ENCODE measurements at places on chromosomes 6 and 20. TPM values are rescaled to one million over a fixed set of nuclear protein-coding genes. Genes with fewer than 3 reads are reported as not detected.

Gene ZNF343
- total RNA-seq, result 10.4 TPM

Gene WFDC12
- total RNA-seq, result 0.18 TPM

Gene CALHM5
- total RNA-seq, result 0.11 TPM

Gene NELFCD
- total RNA-seq, result 64.4 TPM

Gene CLIC1
- total RNA-seq, result 940 TPM

Gene CAP2
- total RNA-seq, result 5.6 TPM

Gene ELOVL5
- total RNA-seq, result 91.9 TPM

Gene TSPO2
- not detected for total RNA-seq

Data from foreskin keratinocyte (primary cell).